ENCODE measurements at places on chromosomes 1 and 21.

DNA sequence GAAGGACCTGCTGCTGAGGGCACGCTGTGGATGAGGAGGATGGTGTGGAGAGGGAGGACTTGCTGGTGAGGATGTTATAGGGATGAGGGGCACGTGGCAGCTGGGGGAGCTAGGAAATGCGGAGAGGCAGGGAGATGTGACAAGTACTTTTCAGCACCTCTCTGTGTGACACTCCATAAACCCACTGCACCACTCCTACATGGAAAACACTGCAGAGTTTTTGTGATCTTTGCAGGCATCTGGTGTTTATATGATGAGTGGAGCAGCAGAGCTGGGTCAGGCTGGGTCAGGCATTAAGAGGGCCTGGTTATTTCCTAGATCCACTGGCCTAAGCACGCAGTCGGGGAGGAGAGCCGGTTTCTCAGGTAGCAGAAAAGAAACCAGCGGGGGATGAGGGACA, 167.3 kb upstream of the COA6 start:
- no peak for DNase-seq

DNA sequence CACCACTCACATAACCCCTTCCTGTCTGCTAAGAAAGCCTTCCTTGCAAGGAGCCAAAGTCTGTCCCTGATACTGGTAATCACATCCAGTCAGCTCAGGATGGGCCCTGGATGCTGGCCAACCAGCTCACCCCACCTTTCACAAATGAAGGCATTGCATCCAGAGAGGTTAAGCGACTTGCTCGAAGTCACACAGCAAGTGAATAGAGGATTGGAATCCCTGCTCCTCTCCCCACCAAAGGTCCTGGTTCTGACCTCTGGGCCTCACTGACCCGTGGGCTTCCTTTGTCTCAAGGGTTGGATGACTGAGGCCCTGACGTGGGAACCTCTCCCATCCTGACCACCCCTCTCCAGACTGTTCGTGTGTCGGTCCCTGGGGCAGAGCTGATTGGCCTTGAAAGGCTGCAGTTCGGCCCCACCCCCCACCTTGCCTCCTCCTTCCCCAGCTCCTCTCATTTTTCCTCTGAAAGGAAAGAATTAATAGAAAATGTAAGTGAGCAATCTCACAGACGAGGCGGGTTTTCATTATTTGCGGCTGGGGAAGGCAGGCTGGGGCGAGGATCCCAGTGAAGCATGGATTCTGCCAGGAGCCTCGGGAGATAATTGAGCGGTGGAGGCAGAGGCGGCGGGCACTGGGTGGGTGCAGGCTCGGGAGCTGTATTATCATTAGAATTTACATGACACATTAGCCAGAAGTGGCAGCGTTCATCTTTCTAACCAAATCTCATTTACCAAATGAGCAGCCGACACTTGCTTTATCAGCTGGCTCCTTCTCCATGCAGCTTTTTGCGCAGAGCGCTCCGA, 101.5 kb upstream of the CSF3R start:
- no peak for DNase-seq

DNA sequence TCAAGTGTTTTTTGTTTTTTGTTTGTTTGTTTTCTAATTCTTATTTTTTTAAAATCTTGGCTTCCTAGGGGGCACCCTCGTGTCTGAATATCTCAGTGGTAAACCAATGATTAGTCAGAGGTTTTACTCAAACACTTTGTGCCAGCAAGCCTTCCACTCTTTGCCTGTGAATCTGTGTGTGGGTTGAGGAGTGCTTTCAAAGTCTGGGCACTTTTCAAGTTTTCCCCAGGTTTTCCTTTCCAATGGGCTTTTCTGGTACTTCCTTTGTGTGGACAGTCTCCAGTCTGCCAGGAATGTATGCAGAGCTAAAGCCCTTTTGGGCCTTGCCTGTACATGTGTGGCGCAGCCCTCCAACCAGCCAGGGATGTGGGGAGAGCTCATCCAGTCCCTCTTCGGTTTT, 9.7 kb upstream of the PPIE start:
- DNase-seq, result no peak

- DNase-seq, result no peak
Observed at GRCh38 chr1:44262816-44263567, 49.7 kb downstream of the DMAP1 start.

- DNase-seq, result no peak
Observed at GRCh38 chr1:245183429-245183828, 28.6 kb downstream of the KIF26B start.

- no peak for DNase-seq
Observed at GRCh38 chr1:116878804-116879477, 30.8 kb upstream of the PTGFRN start.

DNA sequence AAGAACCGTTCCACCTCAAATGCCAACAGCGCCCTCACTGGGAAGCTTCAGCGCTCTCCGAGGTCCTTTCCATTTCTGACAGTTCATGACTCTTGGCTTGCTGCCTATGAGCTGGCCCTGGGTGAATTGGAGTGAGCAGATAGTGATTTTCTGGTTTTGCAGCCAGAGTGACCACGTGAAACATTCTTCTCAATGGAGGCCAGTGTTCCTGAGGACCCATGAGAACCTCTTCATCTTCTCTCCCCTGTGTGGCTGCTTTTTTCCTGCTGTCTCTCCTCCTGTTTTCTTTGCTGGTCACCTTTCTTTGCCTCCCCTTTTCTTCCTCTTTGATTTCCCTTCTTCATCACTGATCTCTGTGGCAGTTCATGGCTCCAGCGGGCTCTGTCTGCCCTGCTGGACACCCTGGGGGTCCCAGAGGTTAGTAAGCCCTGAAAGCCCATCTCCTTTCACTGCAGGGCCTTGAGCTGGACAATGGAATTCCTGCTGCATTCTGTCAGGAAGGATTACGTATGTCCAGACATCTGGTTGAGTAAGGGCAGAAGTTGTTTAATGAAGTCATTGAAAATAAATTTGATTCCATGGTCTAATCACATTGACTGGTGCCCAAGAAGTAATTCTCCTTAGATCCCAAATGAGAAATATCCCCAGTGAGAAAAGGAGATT, 29.9 kb downstream of the VASH2 start:
- DNase-seq, result no peak

DNA sequence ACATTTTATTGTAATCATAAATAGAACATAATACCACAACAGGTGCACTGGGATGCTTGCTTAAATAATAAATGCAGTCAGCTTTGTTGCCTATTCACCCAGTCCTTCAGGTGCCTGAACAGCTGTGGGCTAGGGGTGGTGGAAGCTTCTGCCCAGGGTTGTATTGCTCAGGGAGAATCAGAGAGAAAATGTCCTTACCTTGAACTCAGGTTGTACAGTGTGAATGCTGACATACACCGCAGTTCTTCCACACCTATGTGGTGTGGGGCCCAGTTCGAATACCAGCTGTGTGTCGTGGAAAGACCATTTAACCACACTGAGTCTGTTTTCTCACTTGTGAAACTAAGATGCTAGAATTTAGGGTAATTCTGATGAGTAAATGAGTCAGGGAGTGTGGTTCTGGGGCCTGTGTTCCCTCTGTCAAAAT, 115.7 kb upstream of the ATP1A1 start:
- DNase-seq, result no peak

GRCh38 chr1:6807782-6808181, 22.5 kb downstream of the CAMTA1 start:
- no peak for DNase-seq

- no peak for DNase-seq
Observed at GRCh38 chr1:147169171-147169570, 3.1 kb downstream of the PRKAB2 start.

GRCh38 chr1:6922096-6922931, 137.1 kb downstream of the CAMTA1 start:
- no peak for DNase-seq

DNA sequence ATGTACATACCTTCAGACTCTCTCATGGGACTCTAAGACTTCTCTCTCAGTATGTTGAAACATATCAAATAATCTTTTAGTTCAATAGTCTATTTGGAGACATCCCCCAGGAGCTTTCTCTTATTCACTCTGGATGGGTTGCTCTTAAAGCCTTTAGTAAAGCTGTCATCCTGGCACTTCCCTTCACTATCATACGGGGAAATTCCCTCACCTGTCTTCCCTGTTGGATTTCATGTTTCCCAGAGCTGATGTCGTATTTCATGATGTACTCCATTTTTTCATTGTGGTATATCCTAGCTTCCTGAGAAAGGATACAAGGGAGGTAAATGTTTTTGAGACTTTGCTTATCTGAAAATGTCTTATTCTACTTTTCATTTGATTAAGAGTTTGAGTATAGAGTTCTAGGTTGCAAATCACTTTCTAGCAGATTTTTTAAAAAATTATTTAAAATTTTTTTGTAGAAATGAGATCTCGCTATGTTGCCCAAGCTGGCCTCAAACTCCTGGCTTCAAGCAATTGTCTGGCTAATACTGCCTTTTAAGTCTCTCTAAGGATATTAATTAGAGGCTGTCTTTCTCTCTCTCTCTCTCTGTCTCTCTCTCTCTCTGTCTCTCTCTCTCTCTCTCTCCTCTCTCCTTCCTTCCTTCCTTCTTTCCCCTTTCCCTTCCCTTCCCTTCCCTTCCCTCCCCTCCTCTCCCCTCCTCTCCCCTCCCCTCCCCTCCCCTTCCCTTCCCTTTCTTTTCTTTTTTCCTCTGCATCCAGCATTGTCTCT, 17.0 kb upstream of the MACF1 start:
- DNase-seq, result no peak

GRCh38 chr1:228848406-228848805, 113.1 kb downstream of the RHOU start:
- DNase-seq, result no peak

DNA sequence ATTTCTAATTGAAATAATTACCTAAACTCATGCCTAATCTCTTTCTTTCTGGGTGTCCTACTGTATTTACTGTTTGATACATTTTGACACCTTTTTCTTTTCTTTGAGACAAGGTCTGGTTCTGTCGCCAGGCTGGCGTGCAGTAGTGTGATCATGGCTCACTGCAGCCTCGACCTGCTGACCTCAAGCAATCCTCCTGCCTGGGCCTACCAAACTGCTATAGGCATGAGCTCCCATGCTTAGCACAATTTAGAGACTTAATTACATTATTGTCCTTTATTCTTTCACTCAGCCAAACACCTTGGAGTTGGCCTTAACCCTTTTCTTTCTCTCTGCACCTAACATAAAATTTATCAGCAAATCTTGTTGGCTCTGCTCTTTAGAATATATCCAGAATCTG, 139.8 kb upstream of the KIF26B start:
- no peak for DNase-seq

- DNase-seq, result no peak
Observed at GRCh38 chr1:67916140-67916886, 83.0 kb upstream of the GNG12 start.

DNA sequence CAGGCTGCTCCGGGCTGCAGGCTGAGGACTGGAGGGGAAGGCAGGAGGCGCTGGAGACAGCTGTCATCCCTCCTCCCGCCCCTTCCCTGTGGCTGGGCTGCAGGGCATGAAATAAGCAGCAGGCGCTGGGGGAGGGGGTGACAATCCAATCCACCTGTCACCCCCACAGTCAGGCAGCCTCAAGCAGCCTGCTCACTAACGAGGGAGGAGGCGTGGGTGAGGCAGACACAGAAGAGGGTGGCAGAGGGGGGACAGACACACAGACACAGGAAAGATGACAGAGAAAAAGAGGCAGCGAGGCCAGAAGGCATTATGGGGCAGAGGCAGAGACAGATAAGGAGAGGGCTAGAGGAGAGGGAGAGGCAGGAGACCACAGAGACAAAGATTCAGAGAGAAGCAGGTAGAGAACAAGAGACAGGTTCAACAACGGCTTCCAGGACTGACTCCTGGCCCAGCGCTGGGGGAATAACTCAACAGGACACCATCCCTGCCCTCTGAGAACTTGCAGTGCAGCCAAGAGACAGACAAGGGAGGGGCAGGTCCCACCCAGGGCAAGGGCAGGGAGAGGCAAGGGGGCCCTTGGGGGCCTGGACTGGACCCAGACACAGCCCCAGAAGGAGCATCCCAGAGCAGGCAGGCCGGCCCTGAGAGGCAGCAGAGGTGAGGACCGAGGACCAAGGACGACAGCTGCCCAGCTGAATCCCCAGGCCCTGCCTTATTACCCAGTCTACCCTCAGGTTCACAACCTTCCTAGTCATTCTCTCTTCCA, 11.2 kb downstream of the MEF2D start:
- no peak for DNase-seq

GRCh38 chr21:25273959-25274358, 333.3 kb downstream of the MRPL39 start:
- no peak for DNase-seq

- no peak for DNase-seq
Observed at GRCh38 chr1:112904831-112905261, 51.1 kb downstream of the SLC16A1 start.

DNA sequence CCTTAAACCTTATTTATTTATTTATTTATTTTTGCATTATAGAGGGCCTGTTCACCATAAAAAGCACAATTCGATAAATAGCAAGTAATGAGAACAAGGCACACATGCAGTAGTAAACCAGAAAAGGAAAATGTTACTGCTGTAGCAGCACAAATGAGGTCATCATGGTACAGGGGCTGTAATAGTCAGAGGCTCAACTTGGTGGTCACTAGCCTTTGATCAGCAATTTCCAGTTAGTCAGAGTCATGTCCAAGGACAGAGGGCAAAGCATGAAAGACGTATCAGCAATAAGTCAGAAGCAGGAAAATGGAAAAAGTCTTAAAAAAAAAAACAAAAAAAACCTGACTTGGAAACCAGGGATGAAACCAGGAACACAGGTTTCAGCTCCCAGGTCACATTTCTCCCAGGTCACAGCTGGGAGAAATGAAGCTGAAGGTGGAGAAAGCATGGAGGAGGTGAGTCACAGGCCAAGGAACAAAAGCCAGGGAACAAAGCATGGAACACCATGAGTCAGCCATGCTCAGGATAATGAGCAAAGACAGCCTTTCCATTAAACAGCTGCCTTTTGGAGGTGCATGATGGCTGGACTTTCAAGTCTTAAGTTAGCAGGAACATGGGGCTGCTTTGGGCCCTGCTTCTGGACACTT, 556.3 kb downstream of the LTN1 start:
- no peak for DNase-seq

DNA sequence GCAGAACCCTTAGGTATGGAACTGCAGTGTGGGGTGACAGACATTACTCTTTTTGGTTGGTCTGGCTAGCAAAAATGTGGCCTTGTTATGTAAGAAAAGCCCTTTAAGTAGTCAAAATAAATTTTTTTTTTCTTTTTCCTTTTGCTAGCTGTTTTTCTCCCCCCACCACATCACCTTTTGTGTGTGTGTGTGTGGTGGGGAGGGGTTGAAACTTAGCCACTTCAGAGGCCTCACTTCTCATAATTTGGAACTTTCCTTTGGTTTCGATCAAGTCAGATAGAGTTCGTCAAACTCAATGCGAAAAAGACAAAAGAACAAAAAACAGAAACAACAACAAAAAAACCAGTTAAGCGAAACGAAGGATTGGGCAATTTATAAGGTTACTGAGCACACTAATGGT, 1.9 kb upstream of the PRMT2 start:
- no peak for DNase-seq

DNA sequence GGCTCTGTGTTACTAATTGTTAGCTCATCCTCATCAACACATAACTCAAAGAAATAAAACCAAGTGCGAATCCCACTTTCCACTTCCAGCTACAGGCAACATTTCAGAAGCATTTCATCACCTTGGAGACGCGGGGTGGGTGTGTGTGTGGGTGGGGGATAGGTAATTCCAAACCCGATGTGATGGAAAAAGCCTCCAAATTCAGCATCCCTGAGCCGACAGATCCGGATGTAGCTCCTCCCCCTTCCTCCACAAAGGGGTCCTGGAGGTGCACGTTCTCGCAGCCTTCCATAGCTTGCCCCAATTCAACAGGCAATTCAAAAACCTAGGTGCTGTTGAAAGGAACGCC, 486 bp downstream of the HSPA13 start:
- DNase-seq, result no peak
